NCI-H1048 (cell line): ENCODE measurements at places on chromosomes 4 and X.

- no peak for DNase-seq
These were observed 162.1 kb downstream of the INPP4B start for GRCh38 chr4:142683997-142684396.

- DNase-seq, result no peak
These were observed 5.7 kb upstream of the DGAT2L6 start for GRCh38 chrX:70171624-70172023.

- no peak for DNase-seq
These were observed 77.5 kb downstream of the IRF2 start for GRCh38 chr4:184396570-184397515.

DNA sequence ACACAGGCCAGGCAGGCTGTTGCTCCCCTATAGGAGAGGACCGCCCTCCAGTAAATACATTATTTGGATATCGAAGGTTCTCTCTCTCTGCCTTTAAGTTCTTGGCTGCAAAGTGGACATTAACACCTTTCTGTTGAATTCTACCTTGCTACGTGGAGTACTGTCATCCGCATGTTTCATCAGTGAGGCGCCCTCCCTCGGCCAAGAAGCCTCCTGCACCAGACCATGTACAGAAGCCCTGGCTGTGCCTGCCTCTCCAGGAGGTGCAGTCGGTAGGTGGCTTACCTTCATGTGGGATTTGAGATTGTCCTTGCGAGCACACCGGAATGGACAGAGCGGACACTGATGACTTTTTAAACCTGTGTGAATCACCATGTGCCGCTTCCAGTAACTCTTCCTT lies 46.7 kb downstream of the ZNF827 start:
- DNase-seq, result no peak

- no peak for DNase-seq
These were observed 132.8 kb upstream of the FUNDC1 start for GRCh38 chrX:44675362-44676024.

DNA sequence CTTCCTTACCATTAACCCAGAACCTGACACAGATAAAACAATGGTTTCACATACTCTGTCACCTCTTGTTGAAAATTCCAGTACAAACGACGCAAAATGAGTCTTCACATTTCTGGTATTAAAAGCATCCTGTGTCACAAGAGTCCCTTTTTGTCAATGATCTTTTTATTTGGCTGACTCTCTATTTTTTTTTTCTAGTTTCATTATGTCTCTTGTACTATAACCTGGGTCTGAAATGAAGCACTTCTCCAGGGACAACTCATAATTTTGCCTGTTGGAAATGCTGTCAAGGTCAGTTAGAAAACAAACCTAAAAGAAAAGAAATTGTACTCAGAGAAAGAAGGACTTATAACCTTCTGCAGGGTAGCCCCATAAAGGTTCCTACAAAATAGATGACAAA lies 93.1 kb downstream of the NR3C2 start:
- no peak for DNase-seq

GRCh38 chrX:44314259-44314734 lies 29.2 kb downstream of the EFHC2 start:
- no peak for DNase-seq

DNA sequence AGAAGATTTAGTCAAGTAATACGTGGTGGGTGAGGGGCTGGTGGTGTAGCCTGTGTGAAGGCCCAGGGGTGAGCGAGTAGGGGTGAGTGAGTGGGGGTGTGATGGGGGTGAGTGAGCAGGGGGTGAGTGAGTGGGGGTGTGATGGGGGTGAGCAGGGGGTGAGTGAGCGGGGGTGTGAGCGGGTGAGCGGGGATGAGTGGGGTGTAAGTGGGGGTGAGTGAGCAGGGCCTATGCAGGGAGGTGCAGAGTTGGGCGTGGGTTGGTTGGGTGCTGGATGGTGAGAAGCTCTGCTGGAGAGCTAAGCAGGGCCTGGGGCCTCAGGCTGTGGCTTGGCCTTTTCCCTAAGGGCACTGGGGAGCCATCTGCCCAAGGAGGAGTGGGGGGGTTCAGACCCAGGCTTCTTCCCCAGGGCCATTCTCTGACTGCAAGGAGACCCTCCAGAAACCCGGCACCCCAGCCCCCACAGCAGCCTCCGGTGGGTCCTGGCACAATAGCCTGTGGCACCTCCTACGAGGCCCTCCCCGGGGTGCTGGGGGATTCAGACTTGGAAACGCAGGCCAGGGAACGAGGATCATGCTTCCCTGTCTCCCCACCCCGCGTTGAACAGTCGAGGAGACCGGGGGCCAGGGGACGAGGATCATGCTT lies 30.4 kb downstream of the SH3TC1 start:
- DNase-seq, result no peak

GRCh38 chr4:67160394-67160793 lies 384.9 kb downstream of the CENPC start:
- DNase-seq, result no peak

DNA sequence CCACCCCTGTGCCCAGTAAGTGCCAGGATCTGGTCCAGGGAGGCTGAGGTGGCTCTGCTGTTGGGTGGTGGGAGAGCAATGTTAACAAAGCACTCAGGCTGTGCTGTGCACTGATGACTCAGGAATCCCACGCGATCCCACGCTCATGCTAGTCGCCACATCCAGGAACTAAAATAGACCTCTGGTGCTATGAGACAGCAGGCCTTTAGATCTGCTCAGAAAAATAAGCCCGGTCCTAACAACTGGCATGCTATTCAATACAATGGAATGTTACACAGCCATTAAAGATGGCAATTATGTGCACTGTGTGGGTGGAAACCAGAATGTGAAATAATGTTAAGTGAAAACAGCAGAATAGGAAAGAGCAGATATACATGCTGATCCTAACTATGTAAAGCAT lies 26.0 kb downstream of the ARL13A start:
- DNase-seq, result no peak

- no peak for DNase-seq
These were observed 97.7 kb downstream of the ANXA5 start for GRCh38 chr4:121599049-121599448.

DNA sequence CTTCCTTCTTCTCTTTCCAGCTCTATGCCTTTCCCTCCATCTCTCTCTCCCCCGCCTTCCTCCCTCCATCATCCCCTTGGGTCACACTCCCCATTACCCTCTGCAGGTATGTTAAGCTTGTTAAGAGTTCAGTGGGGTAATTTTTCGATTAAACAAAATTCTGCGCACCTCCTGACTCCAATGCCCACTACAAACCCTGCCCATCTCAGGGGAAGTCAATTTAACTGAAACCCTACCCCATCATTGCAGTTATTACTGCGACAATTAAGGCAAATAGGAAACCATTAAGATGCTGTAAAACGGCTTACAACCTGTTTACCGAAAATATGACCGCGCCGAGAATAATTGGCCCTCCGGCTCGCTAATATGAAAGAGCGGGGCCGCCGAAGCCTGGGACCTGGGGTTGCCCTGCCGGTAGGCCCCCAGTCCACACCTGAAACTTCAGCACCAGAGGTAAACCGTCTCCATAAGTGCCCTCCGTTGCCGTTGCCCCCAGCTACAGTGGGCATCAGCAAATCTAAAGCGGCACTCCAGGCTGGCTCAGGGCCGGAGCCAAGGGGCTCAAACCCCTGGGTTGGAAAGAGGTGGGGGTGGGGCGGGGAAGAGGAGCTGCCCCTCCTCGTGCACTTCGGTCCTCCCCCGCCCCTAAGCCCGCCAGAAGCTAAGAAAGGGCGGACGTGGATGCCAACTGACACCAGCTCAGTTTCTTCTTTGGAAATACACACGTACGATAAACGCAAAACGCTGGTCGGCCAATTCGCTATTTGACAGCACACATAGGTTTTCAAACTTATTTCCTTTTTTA lies 4.8 kb downstream of the ARX start:
- no peak for DNase-seq

DNA sequence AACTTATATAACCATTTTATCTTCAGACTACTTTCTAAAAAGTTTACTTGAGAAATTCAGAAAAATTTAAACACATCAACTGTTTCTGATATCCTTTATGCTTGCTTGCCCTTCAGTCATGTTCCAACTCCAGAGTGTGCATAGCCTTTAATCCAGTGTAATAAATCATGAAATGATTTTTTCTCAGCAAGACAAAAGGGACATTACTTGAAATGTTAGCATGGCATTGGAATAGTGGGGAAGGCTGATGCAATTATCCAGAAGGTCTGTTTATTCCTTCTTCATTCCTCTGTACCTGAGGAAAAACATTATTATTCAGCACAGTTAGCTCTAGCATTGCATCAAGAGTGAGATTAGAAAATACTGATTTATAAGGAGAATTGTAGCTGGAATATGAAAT lies 209.9 kb downstream of the SLC7A11 start:
- no peak for DNase-seq

DNA sequence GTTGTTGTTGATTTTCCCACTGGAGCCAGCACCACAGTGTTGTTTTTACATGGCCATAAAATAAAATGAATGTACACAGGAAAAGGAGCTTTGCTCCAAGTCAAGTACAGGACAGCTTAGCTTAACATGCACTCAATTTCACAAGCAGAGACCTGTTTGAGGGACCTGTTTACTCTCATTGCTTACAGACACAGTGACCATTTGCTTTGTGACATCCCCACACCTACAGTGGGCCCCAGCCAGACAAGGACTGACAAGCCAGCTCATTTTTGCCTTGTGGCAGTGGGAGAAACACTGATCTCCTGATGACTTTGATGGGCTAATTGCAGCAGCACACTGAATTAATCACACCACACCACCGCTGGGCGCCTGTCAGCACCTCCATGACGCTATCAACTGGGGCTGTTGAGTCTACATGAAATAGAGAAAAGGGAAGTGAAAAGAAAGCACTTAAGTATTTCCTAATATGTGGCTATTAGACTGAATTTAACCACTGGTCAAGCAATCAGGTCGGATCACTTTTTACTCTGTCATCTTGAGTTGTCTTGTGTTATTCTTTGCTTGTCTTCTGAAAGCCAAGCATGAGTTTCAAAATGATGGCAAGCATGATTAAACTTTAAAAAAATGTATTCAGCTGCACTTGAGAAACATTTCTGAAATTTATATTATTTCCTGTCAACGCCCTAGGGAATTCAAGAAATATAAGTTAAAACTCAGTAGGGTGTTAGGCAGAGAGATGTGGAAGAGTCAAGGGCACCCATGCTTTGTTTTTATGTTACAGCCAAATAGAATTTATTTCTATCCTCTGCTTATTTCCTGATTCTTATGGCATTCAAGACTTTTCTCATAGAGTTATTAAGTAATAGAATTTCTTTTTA lies 557.7 kb downstream of the RAB28 start:
- DNase-seq, result no peak

DNA sequence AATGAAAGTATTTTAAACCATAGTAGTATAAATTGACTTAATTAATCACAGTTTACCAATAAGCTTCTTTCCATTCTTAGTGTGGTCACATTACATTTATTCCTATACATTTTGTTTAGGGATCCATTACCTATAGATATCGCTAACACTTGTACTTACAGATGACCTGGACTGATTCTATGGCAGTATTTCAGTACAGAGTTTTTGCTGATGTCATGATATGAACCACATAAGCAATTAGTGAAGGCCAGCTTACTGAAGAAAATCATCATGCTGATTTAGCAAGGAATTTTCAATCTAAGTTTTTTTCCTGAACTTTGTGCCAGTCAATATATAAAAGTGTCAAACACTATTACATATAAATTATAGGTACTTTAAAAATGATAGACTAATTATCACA lies 113.4 kb upstream of the HPGD start:
- DNase-seq, result no peak

DNA sequence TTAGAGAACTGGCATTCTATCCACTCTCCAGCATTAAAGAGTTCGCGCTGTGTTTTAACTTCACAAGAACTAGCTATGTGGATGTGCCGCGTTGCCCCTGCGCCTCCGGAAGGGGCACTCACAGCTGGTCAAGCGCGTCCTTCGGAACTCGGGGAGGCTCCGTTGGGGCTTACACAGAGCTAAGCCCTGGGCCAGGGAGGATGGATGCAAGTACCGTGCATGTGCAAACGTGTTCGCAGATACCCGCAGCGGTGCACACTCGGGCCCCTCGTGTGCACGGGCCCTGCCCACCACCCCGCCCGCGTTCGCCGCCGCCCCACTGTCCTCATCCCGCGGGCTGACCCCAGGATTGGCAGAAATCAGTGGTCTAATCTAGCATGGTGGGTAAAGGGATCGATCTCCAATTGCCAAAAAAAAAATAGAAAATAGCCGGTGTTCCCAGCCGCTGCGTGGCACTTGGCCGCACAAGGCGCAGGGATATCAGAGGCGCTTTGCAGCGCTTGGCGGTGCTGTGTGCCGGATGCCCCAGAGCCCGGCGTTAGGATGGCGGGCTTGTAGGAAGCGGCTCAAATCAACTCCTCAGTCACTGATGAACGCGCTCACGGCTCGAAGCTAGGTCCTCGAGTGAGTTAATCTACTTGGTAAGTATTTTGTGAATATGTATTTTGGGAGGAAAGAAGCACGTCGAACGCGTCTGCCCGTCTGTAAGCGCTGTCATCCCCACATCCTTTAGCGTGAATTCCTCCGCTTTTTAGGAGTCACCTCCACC lies 989 bp upstream of the PCDH10 start:
- DNase-seq, result no peak

GRCh38 chrX:102684772-102685520 lies 27.3 kb upstream of the GPRASP2 start:
- no peak for DNase-seq

GRCh38 chr4:24473309-24473721 lies 111.0 kb downstream of the DHX15 start:
- DNase-seq, result no peak

DNA sequence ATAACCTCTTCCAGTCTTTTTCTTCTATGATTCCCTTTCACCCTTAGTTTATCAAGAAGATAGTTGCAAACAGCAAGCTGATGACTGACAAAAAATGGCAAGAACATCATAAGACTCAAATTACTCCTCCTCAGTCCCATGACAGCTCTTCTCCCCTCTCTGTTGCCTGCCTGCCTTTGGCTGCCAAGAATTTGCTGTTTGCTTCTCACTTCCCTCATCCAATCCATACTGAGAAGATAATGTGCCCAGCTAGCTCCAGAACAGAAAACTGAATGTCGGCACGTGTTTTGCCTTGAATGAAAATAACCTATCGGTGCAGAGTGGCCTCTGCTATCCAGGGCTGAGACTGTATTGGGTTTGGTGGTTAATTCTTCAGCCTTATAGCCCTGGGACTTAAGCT lies 192.1 kb downstream of the PPARGC1A start:
- no peak for DNase-seq

- DNase-seq, result no peak
These were observed 253.6 kb downstream of the CBLL2 start for GRCh38 chrX:22526339-22526738.

GRCh38 chr4:147029296-147029695 lies 83.6 kb upstream of the TTC29 start:
- DNase-seq, result no peak

DNA sequence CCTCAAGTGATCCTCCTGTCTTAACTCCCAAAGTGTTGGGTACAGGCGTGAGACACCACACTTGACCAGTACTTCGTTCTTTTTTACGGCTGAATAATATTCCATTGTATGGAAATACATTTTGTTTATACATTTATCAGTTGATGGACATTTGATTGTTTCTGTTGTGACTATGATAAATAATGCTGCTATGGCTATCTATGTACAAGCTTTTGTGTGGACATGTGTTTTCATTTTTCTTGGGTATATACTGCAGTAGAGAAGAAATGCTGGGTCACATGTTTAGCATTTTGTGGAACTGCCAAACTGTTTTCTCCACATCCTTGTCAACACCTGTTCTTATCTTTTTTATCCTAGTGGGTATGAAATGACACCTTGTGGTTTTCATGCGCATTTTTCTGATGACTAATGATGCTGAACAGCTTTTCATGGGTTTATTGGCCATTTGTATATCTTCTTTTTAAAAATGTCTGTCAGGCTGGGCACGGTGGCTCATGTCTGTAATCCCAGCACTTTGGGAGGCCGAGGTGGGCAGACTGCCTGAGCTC lies 37.3 kb downstream of the SAT1 start:
- no peak for DNase-seq
